ENCODE measurements at places on chromosomes 12 and 14. TPM values are rescaled to one million over a fixed set of nuclear protein-coding genes. Genes with fewer than 3 reads are reported as not detected.

DNA sequence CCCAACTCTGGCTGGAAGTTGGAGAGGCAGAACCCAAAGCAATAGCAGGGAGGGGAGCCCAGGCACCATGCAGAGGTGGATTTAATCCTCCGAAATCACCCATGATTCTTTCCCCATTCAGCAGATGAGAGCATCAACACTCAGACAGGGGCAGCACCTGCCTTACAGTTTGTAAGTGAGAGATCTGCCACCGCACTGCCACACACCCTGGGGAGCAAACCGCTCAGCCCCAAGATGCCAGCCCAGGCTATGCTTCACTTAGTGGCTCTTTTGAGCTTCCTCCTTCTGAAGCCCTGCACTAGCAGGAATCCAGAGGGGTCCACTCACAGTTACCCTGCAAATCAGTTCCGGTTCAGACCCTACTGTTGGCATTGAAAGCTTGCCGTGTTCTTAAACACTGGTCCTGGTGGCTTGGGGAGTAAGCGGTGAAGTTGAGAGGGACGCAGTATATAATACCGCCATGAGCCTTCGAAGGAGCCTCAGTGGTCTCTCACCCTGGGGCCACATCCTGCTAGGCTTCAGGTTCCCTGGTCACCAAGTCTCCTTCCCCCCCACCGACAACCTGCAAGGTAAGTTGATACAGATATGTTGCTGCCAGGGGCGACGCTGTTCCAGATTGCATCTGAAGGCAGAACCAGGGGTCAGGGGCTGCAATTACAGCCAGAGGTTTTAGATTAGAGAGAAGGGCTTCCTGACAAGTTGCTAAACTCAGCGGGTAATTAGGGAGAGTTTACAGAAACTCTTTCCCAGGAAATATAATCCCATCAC, 72.0 kb upstream of the CCND2 start:
- no peak overlapping the region for H3K27ac ChIP-seq
- H3K4me3 ChIP-seq = no peak overlapping the region
- H3K36me3 ChIP-seq = no peaks in the 10 kb centered on the region

GRCh38 chr14:86299994-86300393, 770.0 kb downstream of the FLRT2 start:
- H3K4me1 ChIP-seq = no peaks in the 10 kb centered on the region
- no peak for DNase-seq

GRCh38 chr12:112148031-112148513, 22.7 kb downstream of the TRAFD1 start:
- H3K4me3 ChIP-seq = no peak overlapping the region
- no peaks in the 10 kb centered on the region for H3K4me1 ChIP-seq
- DNase-seq = peak; percentile 29
- H3K27me3 ChIP-seq = no peaks in the 10 kb centered on the region

The RNASE4 gene
- total RNA-seq = 0.75 TPM

- no peaks in the 10 kb centered on the region for H3K36me3 ChIP-seq
- H3K27ac ChIP-seq = no peak overlapping the region
- no peaks in the 10 kb centered on the region for H3K4me1 ChIP-seq
- no peak for DNase-seq
- H3K27me3 ChIP-seq = no peaks in the 10 kb centered on the region
These were observed 29.0 kb downstream of the PTPRQ start for GRCh38 chr12:80472911-80473500.

GRCh38 chr12:101697930-101698799, 725 bp downstream of the CHPT1 start:
- H3K4me1 ChIP-seq = peaks cover 34% of the 10 kb centered on the region
- peaks cover 2% of the 10 kb centered on the region for H3K36me3 ChIP-seq
- H3K27ac ChIP-seq = peak overlapping the region; percentile 84
- no peaks in the 10 kb centered on the region for H3K27me3 ChIP-seq
- DNase-seq = peak; percentile 51
- peak overlapping the region; percentile 83 for H3K4me3 ChIP-seq

GRCh38 chr12:19643635-19644034, 204.3 kb downstream of the AEBP2 start:
- no peak overlapping the region for H3K4me3 ChIP-seq
- H3K36me3 ChIP-seq = peaks cover 4% of the 10 kb centered on the region
- H3K27me3 ChIP-seq = no peaks in the 10 kb centered on the region

GRCh38 chr12:68792952-68793351, 15.0 kb upstream of the MDM2 start:
- peak; percentile 51 for DNase-seq
- H3K4me3 ChIP-seq = no peak overlapping the region
- H3K27me3 ChIP-seq = no peaks in the 10 kb centered on the region
- no peak overlapping the region for H3K27ac ChIP-seq

- no peak overlapping the region for H3K27ac ChIP-seq
- H3K36me3 ChIP-seq = peaks cover 29% of the 10 kb centered on the region
These were observed 39.3 kb downstream of the RBM19 start for GRCh38 chr12:113926788-113927187.

The PROX2 gene
- 0.44 TPM for total RNA-seq

The GYS2 gene
- total RNA-seq = not detected

DNA sequence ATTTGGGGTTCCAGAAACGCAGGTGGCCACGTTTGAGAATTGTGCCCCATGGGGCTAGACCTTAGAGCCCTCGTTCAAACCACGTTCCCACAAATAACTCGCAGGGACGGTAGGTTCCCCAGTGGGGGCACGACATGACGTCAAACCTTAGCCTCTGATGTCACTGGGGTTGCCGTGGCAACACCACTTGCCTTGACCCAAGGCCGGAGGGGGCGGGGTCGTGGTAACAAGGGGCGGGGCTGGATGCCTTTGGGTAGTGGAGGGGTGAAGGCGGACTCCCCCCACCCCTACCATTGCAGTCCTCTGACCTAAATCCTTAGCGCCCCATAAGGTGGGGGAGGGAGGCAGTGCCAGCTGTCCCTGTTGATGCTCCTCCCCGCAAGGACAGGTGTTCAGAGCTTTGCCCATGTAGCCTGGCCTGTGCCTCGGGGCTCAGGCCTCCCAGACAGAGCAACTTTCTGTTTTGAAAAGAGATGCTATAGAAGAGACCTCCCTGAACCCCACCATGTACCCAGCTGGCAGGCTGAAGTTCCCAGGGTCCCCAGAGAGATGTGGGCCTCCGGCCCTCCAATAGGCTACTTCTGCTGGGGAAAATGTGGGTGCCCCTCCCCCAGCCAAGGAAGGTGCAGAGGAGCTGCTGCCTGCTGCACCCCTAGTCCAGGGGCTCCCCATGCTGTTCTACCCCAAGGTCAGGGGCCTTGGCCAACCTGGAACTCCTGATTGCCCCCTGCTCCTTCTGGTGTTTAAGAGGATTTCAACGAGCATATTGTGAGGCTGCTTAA, 1.9 kb downstream of the FAM222A start:
- no peaks in the 10 kb centered on the region for H3K36me3 ChIP-seq
- DNase-seq = peak; percentile 48
- H3K27me3 ChIP-seq = peaks cover 68% of the 10 kb centered on the region
- H3K4me3 ChIP-seq = no peak overlapping the region
- peaks cover 8% of the 10 kb centered on the region for H3K4me1 ChIP-seq

DNA sequence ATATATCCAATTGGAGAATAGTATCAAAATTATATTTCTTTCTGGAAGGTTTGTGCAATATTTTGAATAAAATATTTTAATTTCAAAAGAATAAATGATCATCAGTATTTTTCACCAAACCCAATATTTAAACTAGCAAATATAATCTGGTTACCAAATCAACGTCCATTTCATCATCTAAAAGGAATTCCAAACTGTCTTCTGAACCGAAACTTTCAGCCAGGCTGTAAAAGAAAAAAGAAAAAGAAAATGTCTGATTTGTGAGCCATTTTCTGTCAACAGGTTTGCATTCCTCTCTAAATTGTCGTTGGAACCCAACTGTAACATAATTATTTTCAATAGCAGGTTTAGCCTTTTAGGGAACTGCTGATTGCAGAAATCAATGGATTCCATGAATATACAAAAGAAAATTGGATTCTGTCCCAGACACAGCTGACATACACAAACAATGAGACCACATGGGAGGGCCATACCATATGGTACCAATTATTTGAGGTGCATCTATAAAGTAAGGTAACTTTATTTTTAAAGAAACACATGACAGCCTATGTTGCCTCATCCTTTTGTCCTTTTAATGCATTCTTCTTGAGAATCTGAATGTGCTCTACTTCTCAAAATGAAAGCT, 22.7 kb downstream of the SNRPF start:
- no peak overlapping the region for H3K27ac ChIP-seq
- H3K27me3 ChIP-seq = no peaks in the 10 kb centered on the region
- DNase-seq = no peak
- no peak overlapping the region for H3K4me3 ChIP-seq
- no peaks in the 10 kb centered on the region for H3K4me1 ChIP-seq
- peaks cover 1% of the 10 kb centered on the region for H3K36me3 ChIP-seq

The GDF3 gene
- not detected for total RNA-seq

DNA sequence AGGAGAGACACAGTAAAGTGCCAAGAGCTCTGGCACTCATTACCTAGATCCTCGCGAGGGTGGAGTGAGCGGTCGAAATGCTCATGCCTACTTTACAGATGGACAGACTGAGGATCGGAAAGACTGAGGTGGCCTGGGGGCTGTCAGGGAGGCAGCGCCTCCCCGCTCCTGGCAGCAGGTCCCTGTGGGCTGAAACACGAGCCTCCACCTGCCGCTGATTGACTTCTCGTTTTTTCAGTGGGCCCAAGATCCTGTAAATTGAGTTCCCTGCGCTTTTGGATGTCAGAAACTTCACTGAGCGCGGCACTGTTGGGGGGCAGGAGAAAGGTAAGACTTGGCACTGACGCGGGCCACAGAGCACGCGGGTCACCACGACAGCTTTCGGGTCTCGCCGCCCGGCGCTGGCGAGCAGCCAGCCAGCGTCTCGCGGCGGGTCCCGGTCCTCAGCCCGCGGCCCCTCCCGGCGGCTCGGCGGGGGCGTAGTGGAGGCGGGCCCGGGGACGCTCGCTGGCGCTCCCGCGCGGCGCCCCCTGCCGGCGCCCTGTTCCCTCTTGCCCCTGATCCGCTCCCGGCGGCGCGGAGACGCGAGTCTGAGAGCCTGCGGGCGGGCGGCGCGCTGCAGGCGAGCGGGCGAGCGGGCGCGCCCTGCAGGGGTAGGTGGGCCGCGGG, 552 bp upstream of the SCN8A start:
- peaks cover 65% of the 10 kb centered on the region for H3K27me3 ChIP-seq
- H3K4me3 ChIP-seq = peak overlapping the region; percentile 78
- H3K27ac ChIP-seq = peak overlapping the region; percentile 21
- peaks cover 16% of the 10 kb centered on the region for H3K4me1 ChIP-seq
- peak; percentile 79 for DNase-seq
- no peaks in the 10 kb centered on the region for H3K36me3 ChIP-seq

- H3K4me1 ChIP-seq = peaks cover 2% of the 10 kb centered on the region
- H3K36me3 ChIP-seq = no peaks in the 10 kb centered on the region
- H3K4me3 ChIP-seq = no peak overlapping the region
- H3K27ac ChIP-seq = no peak overlapping the region
- no peak for DNase-seq
- H3K27me3 ChIP-seq = no peaks in the 10 kb centered on the region
These were observed 57.6 kb downstream of the NCOR2 start for GRCh38 chr12:124509676-124510300.

DNA sequence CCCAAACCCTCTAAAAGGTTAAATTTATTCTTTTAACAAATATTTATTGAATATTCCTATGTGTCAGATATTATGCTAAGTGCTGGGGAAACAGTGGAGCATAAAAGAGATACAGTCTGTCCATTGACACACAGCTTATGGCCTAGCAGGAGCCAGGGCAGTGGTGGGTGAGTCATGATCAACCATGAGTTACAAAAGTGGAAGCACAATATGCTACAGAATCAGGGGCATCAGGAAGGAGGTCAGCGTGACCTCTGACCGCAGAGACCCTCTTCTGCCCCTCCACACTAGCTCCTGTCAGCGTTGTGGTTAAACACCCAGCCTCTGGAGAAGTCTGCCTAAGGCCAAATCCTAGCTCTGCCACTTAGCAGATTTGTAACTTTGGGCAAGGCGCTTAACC, 4.7 kb upstream of the PPP1R1A start:
- DNase-seq = no peak
- H3K27ac ChIP-seq = no peak overlapping the region
- peaks cover 37% of the 10 kb centered on the region for H3K27me3 ChIP-seq
- H3K36me3 ChIP-seq = no peaks in the 10 kb centered on the region
- H3K4me3 ChIP-seq = no peak overlapping the region

DNA sequence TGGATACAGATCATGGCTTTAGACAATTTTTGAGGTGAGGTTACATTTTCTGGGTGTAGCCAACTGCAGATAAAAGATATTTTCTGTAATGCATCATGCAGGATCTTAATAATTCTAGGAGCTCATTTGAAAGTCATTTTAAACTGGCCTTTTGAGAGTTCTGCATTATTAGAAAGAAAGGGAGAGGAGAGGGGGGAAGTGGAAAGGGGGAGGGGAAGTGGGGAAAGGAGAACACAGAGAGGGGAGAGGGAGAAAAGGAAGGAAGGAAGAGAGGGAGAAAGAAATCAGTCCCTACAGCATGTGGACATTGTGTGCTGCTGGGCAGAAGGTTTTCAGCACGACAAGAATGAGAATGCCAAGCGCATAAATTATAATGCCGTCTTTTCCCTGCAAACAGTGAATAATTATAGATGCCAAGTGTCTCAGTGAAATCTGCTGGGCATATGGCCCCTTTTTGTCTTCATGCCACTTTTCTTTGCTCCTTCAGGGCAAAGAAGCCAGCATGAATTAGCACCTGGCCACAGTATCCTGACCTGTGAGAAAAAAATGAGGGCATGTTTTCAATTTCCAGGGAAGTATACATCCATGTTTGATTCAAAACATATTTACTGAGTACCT, 22.7 kb upstream of the PPP2R5C start:
- no peaks in the 10 kb centered on the region for H3K27me3 ChIP-seq
- no peak overlapping the region for H3K4me3 ChIP-seq
- no peak overlapping the region for H3K27ac ChIP-seq
- no peak for DNase-seq
- peaks cover 5% of the 10 kb centered on the region for H3K36me3 ChIP-seq

GRCh38 chr12:22691319-22691718, 66.3 kb downstream of the ETNK1 start:
- H3K27ac ChIP-seq = no peak overlapping the region
- DNase-seq = no peak
- H3K27me3 ChIP-seq = peaks cover 11% of the 10 kb centered on the region
- no peak overlapping the region for H3K4me3 ChIP-seq

The GALNT9 gene
- not detected for total RNA-seq

DNA sequence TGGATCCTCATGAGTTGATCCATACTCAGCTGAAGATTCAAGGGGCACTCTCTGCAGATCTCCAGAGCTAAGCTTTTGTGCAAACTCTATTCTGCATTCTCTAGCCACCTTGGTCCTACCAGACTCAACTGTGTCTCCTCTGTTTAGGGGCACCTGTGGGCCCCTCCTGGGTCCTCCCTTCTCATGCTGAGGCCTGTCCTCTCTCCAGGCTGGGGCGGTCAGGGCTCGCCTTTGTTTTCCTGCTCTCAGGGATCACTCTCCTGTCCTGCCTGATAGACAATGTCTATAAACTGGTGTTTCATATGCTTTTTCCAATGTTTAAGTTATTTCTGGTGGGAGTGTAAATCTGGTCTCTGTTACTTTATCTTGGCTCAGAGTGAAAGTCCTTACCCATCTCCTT, 11.6 kb upstream of the KIF26A start:
- DNase-seq = no peak
- peaks cover 18% of the 10 kb centered on the region for H3K27me3 ChIP-seq
- no peaks in the 10 kb centered on the region for H3K4me1 ChIP-seq
- H3K4me3 ChIP-seq = no peak overlapping the region

GRCh38 chr14:59022144-59022543, 166.3 kb upstream of the DAAM1 start:
- H3K27me3 ChIP-seq = peaks cover 15% of the 10 kb centered on the region
- no peaks in the 10 kb centered on the region for H3K36me3 ChIP-seq
- no peaks in the 10 kb centered on the region for H3K4me1 ChIP-seq
- DNase-seq = no peak

Measured in activated CD8-positive, alpha-beta memory T cell treated with anti-CD3 and anti-CD28 coated beads, Interleukin-2, amount 10 ng/mL, durations not matched to agents 7 days and 5 days (primary cell).